ENCODE measurements at places on chromosomes 12 and 14.

DNA sequence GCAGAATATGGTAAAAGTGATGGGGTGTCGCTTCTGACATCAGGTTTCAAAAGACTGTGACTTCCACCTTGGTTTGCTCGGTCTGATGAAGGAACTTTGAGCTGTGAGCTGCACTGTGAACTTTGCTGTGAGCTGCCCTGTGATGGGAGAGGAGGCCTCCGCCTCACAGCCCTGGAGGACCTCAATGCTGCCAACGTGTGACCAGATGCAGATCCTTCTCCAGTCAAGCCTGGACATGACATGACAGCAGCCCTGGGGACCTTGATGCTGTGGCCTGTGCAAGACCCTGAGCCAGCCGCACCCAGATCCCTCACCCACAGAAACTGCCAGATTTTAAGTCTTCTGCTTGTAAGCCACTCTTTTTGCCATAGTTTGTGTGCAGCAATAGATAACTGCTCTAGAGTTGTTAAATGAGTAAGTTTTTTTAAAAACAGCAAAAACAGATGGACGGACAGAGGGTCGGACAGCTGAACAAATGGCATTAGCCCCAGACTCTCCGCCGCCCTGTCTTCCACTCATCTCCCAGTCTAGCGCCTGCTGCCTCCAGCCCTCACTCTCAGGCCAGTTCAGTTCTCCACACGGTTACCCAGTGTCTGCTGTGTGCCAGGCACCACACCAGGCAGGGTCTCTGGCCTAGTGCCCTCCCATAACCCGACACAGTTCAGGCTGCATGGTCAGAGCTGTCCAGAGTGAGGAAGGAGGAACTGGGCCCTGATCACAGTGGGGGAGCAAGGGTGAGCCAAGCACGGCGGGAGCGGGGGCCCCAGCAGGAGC is 13.1 kb upstream of the LRTM2 start:
- DNase-seq = no peak

- DNase-seq = no peak
Measured at GRCh38 chr14:73816393-73816816, 35.2 kb upstream of the PTGR2 start.

GRCh38 chr12:57825451-57825850 is 6.9 kb upstream of the AVIL start:
- no peak for DNase-seq

DNA sequence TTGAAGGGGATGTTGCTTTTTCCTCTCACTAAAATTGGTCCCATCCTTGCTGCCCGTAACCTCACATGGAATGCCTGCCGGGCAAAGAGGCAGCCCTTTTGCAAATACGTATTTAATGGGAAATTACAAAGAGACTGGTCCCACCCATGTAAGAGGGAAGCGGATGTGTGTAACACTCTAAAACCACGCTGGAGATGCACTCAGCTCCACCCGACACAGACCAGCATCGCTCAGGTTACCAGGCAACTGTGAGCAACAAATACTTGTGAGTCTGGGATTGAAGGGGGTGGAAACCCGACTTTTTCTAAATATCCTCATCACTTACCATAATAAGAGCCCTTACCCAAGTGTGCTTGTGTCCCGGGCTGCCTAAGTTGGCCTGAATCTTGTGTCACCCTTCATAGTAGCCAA is 47.7 kb downstream of the ELK3 start:
- no peak for DNase-seq

GRCh38 chr12:82877963-82878362 is 191.3 kb downstream of the TMTC2 start:
- no peak for DNase-seq

DNA sequence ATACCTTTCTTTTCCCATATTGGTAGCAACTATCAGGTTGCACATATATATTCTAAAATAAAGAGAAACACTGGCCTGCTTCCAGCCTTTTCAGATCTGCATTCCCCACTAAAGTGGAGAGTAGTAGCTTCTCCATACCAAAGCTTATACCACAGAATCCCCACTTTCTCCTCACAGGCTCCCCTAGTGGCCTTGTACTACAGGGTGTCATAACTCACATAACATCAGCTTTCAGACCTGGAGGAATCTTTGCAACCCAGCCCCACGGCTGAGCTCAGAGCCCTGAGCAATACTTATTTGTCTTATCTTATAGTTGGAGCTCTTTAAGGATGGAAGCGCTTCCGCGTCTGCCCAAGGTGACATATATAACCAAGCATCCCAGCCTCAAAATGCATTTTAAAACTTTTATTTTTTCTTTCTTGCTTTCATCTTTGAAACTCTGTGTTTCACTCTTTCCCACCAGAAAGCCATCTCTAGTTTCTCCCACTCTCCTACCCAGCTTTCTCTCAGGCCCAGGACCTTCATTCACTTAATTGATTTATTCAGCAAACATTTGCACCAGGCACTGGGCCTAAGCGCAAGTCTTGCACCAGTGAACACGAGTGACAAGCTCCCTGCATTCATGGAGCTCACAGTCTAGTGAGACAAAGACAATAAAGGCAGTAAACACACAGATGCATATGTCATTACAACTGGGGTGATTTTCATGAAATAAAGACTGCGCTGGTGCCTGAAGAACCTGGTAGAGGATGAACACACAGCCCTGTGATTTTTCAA is 254.7 kb downstream of the IPO8 start:
- DNase-seq = no peak

- no peak for DNase-seq
Measured at GRCh38 chr14:65976761-65977404, 509.3 kb upstream of the CCDC196 start.

- DNase-seq = no peak
Measured at GRCh38 chr12:1013618-1014489, 22.8 kb downstream of the ERC1 start.
